ENCODE measurements at places on chromosomes 16 and 17. TPM values are rescaled to one million over a fixed set of nuclear protein-coding genes. Genes with fewer than 3 reads are reported as not detected.

Gene PLEKHH3
- 5.8 TPM for total RNA-seq

Gene LRRC37B
- 14.7 TPM for total RNA-seq

Gene NPIPB8
- total RNA-seq: not detected

Gene RNF222
- not detected for total RNA-seq

Gene PRMT7
- total RNA-seq: 70.8 TPM

Gene METRNL
- 114 TPM for total RNA-seq

Gene NPIPB13
- 7.8 TPM for total RNA-seq

Gene MPRIP
- 168 TPM for total RNA-seq

Gene WNT9B
- total RNA-seq: 0.51 TPM

Gene GOT2
- 22.9 TPM for total RNA-seq

Gene PPP1R9B
- total RNA-seq: 19.7 TPM
